Stimulated activated CD4-positive, alpha-beta T cell treated with anti-CD3 and anti-CD28 coated beads, Interleukin-1b, Interleukin-23, amount 100 ng/mL, for 48 hours (primary cell): ENCODE measurements at places on chromosomes 11 and 22.
A peak's percentile ranks its signal among the peaks of the same experiment; 100 is the strongest.

DNA sequence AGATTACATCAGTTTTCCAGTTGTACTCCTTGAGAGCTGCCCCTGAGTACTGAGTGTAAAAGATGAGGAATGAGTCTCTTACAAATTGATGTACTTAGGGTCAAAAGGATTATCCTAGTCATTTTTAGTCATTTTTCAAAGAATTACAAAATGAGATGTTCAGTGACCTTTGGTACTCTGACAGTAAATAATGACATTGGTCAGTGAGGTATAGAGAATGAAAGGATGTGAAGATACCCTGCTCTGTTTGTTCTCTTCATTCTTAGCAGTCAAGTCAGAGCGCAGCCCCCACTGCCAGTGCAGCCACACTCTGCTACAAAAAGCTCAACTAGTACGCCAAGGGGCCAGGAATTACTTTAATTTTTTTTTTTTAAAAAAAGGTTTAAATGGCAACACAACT, 4.1 kb upstream of the ESAM start:
- no peak for DNase-seq

- DNase-seq = no peak
Measured at GRCh38 chr11:35911616-35912165, 32.2 kb upstream of the LDLRAD3 start.

DNA sequence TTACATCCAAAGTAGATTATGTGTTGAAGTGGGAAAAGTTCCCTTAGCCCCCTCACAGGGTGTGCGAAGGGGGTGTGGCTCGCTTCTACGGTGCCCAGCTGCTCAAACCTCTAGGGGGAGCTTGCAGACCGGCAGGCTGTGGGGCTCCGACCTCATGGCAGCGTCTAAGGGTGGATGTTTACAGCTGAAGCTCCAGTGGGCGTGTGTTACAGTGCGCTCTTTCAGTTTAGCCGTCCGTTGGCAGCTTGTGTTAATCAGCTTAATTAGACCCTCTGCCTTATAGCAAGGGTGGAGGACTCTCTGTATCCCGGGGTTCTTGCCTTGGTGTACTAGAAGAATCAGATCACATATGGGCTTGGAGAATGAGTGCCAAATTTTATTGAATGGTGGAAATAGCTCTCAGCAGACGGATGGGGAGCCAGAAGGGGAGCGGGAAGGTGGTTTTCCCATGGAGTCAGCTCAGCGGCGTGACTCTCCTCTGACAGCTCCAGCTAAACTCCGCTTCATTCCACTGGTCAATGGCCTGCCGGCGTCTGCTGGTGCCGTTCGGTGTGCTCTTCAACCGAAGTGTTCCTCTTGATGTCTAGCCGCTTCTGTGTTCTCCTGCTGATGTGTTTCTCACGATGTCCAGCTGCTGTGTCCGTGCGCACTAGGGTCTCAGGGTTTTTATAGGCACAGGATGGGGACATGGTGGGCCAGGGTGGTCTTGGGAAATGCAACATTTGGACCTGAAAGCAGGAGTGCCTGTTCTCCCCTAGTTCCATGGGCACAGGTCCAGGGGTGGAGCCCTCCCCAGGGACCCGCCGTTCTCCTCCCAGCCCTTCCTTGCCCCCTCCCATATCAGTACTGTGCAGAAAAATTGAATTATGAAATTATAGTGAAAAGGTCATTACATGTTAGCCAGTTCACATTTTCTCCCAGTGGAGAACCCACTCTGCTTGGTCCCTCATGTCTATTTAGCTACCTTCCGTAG, 28.6 kb upstream of the OR10G7 start:
- peak; percentile 49 for DNase-seq

- no peak for DNase-seq
Measured at GRCh38 chr11:111974446-111974845, 37.3 kb downstream of the DIXDC1 start.

DNA sequence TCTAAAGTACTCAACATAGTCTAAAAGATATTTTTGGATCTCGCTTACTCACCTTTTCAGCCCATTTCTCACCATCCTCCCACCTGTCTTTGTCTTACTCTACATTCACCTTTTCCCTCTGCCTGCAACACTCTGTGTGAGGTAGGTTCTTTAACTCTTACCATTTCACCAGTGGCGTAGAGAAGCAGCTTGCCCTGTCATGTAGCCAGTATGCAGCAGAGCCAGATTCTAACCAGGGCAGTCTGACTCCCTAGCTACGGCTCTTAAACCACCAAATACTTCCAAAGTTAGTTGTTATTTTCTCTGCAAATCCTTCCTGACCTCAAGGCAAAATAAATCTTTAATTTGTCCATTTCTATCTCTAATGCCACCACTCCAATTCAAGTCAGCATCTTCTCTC, 7.5 kb downstream of the ALG8 start:
- no peak for DNase-seq

DNA sequence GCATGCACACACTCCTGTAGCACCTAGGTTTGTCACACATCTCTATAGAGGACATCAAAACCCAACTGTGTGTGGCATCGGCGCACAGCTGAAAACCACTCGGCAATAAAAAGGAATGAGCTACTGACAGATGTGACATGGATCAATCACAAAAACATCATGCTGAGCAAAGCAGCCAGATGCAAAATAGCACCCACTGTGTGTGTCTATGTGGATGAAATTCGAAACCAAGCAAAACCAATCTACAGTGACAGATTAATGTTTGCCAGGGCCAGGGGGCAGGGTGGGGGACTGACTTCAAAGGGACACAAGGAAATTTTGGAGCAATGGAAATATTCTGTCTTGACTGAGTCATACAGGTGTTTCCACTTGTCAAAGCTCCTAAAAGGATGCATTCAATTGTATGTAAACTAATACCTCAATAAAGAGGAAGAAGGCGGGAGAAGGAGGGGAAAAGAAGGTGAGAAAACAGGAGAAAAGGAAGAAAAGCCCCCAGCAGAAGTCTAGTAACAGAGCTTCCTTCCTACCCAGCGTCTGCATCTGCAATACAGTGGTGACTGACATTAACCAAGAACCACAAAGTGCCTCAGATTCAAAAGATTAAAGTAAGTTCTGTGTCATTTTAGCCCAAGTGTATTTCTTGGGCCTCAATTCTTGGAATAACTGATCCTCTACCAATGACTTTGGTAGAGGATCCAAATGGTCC, 49.8 kb downstream of the PACSIN2 start:
- no peak for DNase-seq

DNA sequence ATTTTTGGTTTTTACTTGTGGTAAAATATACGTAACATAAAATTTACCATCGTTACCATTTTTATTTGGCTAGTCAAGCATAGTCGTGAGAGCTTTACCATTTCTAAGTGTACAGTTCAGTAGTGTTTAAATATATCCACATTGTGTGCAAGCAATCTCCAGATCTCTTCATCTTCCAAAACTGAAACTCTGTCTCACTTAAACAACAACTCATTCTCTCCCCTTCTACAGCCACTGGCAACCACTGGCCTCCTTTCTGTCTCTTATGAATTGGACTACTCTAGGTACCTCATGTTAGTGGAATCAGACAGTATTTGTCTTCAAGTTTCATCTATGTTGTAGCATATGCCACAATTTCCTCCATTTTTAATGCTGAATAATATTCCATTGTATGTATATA, 37.4 kb downstream of the SMC1B start:
- DNase-seq = no peak

GRCh38 chr11:122175306-122175705, 59.3 kb upstream of the BLID start:
- no peak for DNase-seq

DNA sequence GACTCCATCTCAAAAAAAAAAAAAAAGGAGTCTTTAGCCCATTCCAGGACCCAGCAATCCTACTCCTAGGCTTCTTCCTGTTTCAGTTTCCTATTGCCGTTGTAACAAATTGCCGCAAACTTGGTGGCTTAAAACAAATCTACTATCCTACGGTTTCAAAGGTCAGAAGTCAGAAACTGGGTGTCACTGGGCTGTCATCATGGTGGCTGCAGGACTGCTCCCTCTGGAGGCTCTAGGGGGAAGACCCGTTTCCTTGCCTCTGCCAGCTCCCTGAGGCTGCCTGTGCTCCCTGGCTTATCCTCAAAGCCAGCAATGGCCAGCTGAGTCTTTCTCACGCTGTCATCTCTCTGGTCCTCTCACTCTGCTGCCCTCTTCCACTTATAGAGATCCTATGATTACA, 8.7 kb upstream of the DAGLA start:
- DNase-seq = no peak

DNA sequence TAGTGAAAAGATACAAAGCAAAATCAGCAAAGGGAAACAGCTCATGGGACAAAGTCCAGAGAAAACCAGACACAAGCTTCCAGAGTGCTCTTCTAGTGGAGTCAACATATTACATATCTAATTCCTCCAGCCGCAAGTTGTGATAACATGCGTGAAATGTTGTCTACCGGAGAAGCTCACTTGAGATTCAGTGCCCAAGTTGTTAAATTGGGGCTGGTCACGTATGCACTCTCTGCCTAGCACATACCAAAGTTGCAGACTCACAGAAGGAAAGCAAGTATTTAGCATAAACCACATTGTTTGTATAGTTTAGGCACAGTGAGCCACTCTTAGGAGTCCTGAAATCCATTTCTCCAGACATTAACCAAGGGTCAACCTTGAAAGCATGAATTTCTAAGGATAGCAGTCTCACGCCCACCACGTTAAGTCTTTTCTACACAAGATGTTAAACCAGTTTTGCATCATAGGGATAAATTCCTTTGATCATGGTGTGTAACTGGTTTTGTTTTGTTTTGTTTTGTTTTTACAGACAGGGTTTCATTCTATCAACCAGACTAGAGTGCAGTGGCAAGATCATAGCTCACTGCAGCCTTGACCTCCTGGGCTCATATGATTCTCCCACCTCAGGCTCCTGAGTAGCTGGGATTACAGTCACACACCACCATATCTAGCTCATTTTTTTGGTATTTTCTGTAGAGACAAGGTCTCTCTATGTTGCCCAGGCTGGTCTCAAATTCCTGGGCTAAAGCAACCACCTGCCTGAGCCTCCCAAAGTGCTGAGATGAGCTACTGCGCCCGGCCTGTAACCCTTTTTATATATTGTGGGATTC, 39.5 kb upstream of the EP300 start:
- DNase-seq = no peak

DNA sequence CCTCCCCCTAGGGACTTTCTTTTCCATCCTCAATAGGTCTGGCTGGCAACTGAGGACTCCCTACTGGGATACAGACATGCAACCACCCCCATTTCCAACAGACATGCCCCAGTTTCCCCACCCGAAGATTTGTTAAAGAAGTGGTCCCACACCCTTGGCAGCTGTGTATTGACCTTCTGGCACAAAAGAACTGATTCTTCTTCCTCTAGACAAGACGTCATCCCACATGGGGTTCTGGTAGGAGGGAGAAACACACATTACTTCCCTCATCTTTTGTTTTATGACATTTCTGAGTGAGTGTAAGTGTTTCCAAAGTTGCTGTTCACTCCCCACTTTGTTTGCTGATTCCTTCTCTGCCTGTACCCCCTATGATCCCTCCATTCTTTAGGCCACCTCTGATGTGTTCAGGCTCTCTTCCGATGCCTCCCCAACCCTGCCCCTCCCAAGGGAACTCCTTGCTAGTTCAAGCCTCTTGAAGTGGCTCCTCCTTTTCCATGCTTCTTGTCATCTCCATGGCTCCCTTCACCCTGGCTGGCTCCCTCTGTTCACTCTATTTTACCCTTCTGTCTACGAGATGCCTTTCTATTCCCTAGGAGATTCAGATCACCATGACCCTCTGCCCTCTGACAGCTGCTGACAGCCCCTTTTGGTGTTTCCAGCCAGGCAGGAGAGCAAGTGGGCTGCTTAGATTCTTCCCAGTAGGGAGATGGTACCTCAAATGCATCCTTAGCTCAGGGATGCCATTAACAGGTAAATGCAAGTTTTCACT, 4.3 kb downstream of the KIRREL3 start:
- no peak for DNase-seq
